ENCODE measurements at places on chromosomes 12 and 14.

- no peak for DNase-seq
Measured at GRCh38 chr14:76995279-76996035, 33.1 kb downstream of the IRF2BPL start.

DNA sequence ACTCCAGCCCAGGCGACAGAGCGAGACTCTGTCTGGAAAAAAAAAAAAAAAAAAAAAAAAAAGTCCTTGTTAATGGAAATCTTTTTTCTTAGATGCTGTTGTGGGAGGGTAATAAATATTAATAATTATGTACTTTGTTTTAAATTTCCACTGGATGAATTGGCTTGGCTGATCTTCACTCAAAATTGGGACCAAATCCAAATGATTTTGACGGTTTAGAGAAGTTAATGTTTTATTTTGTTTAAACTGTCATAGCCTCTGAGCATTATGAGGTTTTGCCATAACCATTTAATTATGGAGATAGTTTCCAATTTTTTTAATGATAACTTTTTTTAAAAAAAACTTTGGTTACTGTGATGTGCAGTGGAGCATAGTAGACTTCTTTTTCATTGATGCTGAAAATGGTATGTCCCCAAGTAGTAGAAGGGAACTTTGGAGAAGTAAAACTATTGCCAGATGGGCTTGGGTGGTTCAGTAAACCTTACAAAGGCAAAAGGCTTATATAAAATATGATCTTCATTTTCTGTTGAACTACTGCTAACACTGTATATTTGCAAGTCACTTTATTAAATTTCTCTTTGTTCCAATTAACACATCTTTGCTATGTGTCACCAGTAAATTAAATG lies 3.9 kb upstream of the PMCH start:
- no peak for DNase-seq

DNA sequence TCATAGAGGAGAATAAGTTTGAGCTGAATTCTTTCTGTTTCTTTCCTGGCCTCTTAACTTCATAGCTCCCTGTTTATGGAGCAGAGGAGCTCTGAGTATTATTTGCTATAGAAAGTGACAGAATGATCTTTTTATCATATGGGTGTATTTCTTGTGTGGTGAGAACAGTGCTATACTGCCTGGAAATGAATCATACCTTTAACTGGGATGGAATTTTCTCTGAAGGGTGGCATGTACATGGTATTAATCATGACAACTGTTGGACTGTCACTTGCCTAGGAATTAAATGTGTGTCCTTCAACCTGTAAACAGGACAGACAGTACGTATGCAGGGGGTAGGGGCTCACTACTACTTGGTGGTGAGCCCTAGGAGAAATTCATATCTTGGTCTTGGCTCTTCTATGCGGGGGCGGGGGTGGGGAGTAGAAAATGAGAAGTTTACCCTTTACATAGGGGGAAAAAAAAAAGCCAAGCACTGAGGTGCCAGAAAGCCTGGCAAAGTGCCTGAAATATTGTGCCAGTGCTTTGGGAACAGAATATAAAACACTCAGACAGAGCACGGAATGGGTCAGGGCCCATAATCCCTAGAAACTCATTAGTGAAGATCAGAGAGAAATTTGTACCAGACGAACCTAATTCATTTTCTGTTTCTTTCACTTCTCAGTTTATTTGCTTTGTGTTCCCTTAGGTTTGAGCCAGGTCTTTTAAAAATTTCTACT lies 33.8 kb downstream of the ARMH4 start:
- DNase-seq: no peak

DNA sequence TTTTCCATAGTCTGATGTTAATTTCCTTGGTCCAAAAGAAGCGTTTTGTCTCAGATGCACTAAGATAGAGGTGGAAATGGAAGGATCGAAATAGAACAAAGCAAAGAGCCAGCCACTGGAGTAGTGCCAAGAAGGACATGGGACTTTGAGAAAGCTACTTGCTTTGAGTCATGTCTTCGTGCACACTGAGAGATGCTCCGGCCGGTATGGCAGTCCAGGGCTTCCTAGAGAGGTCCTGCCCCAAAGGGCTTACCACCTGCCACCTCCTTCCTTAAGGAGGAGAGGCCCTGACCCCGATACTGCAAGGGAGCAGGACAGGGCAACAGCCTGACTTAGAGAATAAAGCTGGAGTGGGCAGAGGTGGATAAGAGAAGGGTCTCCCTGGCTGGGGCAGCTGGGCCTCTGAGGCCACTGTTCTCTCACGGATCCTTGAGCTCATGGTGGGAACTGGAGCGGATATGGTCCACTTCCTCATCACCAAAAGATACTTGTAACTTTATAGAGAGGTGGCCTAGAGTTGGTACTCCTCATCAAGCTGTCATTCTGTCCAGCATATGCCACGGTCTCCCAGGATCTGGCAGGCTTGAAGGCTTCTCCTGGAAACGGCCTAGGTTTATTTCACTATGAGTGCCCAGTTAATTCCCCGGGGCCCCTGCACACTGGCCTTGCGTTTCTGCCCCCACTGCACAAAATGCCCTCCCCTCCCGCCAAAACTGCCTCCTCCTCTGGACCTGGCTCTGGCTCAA lies 57.4 kb downstream of the FOXN3 start:
- no peak for DNase-seq

DNA sequence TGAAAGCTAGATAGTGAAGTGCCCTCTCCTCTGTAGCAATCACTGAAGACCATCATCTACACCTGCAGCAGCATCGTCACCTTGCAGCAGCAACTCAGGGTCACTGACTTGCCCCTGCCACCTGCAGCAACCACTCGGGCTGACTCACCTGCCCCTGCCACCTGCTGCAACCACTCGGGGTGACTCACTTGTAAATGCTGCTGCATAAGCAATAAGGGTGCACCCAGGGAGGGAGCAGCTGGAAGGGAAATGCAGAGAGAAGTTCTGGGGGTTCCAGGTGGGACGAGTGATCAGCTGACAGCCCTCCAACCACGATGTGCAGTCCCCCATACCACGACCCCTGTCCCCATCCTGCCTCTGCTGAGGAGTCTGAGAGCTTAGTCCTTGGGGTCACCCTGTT lies 357.1 kb upstream of the SFSWAP start:
- no peak for DNase-seq

DNA sequence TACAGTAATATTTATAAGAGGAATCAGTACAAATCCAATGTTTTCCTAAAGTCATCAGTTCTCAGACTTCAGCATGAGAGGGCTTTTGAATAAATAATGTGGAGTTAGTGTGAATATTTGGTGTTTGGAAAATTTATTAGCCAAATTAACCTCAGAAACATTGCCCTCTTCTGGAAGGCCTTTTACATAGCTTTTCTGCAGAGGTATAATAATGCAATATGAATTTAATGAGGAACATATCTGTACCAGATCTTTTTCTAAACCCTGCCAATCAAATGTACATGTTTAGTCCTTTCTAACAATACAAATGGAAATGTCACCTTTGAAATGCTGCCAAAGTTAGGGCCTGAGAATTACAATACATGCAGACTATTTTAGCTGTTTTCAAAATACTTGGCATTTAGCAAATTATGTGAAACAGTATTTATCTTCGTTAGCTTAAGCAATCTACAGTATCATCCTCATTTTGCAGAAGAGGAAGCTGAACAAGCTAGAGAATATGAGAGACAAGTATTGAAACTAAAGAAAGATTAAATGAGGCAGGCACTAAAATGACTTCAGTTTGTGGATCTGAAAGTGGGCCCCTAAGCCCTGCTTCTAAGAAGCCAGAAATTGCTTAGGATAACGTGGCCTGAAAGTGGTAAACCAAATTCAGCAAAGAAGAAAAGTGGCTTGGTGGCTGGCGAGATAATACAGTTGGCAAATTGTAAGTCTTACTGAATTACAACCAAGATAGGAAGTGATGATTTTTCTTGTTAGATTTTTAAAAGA lies 60.4 kb upstream of the MANSC4 start:
- DNase-seq: no peak

- DNase-seq: no peak
Measured at GRCh38 chr14:54947230-54947629, 44.6 kb upstream of the GCH1 start.

GRCh38 chr12:45669792-45670191 lies 59.7 kb upstream of the ARID2 start:
- no peak for DNase-seq

- no peak for DNase-seq
Measured at GRCh38 chr12:2682296-2683251, 112.2 kb upstream of the FKBP4 start.

DNA sequence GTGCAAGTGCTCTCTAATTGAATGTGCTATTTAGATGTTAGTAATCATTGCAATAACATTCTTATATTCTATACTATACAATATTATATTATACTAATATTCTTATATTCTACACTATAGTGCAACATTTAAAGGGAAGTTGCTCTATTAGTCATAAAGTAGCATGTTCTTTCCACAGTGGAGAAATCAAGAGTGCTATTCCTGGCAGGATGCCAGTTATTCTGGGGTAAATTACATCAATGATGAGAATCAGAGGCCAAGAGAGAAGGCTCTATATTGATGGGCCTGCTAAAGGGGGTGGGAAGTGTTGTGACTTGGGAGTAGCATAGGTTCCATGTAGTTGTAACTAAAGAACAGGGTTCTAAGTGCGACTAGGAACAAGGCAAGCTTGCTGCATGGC lies 121.5 kb downstream of the SLC15A5 start:
- DNase-seq: no peak

DNA sequence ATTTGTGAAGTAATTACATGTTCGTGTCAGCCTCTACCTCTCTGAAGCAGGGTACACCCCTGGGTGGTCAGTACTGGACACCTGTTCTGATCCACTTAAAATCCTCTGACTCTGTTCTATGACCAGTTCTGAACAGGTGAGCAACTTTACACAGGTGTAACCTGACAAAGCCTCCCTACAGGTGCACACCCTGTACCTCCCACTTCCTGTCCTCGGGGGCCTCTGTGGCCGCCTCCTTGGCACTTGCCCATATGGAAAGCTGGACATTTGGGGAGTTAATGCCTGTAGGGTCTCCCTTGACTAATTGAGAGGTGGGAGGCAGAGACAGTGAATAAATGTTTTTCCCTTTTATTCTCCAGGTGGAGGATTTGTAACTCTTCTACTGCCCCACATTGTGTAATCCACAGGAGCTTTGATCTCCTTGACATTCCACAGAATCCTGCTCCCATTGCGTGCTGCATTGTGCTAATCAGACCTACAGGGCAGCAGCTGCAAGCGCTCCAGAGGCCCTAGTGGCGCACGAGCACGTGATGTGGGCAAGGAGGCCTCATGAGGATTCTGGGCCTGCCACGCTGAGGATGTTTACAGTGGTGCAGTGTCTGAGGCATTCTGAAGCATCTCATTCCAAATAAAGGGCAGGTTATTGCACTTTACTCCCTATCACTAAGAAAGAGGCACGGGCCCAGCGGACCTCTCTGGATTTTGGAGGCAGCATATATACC lies 45.8 kb upstream of the BATF start:
- no peak for DNase-seq

DNA sequence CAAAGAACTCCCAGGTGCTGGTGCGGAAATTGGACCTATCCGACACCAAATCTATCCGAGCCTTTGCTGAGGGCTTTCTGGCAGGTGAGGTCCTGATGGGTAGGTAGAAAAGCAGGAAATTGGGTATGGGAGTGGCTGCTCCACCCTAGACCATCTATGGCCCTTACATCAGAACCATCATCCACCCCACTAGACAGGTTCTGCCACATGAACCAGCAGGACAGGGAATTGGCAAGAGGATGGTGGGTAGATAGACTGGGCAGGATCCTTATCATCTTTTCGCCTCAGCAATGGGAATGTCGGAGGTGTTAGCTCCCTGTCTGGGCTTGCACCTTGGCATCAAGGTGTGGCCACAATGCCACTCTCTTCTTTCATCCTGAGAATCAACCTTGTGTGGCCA lies 23.5 kb downstream of the RDH12 start:
- no peak for DNase-seq

GRCh38 chr14:61577506-61577931 lies 117.8 kb upstream of the HIF1A start:
- no peak for DNase-seq

DNA sequence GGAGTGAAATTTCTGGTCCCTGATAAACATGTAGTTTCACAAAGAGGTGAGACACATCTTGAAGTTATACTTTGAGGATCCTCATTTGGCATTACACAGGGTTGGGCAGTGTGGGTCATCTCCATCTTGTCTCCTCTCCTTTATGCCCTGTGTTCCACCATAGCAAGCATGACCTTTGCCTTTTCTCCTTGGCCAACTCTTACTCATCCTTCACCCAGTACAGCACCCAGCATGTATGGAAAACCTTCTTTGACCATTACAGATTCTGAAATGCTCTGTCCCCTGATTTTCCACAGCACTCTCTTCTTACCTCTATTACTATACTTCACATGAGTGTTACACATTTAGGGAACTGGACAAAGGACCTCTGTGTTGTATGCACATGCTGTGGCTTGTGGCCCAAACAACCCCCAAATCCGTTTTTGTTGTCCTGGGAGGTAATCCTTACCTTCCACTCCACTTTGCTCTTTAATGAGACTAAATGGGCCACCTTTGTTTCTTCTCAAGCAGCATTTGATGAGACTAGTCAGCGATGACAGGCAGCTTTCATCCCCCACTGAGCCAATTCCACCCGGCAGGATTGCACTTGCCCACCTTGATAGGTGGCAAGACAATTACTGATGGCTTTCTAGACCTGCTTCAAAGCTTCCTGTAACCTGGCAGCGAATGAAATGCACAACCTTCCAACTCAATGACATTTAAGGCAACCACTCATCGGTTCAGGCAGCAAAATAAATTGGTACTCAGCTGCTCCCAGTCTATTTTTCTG lies 163.5 kb downstream of the MON2 start:
- DNase-seq: no peak

GRCh38 chr12:45216983-45217485 lies 1.1 kb downstream of the ANO6 start:
- DNase-seq: no peak

- DNase-seq: no peak
Measured at GRCh38 chr12:51254536-51254935, 15.7 kb downstream of the SMAGP start.

DNA sequence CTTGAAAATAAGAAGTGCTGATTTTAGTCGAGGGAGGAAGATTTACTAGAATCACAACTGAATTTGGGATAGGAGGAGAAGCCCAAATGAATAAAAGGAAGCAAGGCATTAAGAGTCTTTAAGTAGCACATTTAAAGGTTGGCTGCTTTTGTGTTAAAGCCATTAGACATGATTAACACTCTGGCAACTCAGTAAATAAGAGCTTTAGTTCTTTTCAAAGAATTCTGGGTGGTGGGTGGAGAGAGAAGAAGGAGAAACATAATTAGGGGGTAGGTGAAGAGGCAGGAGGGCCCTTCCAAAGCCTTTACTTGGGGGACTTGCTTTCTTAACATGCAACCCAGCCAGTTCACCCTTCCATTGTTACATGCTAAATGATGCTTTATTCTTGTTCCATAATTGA lies 284.6 kb upstream of the SEL1L start:
- no peak for DNase-seq

DNA sequence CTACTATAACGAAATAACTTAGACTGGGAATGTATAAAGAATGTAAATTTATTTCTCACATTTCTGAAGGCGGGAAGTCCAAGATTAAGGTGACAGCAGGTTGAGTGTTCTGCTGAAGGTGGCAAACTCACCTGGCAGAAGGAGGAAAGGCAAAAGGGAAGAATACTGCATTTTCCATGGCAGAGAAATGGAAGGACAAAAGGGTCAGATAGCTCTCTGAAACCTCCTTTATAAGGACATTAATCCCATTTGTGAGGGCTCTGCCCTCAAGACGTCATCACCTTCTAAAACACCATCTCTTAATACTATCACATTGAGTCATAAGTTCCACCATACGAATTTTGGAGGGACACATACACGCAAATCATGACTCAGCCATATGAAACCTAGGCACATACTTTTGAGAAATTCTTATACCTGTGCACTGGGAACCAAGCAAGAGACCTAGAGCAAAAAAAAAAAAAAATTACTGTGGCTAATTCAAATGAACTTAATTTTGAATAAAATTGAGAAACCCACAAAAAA lies 1669.3 kb upstream of the FLRT2 start:
- no peak for DNase-seq
